ENCODE measurements at places on chromosomes 5 and 9.

GRCh38 chr5:97224112-97224750 lies 41.2 kb upstream of the RIOK2 start:
- DNase-seq = no peak

DNA sequence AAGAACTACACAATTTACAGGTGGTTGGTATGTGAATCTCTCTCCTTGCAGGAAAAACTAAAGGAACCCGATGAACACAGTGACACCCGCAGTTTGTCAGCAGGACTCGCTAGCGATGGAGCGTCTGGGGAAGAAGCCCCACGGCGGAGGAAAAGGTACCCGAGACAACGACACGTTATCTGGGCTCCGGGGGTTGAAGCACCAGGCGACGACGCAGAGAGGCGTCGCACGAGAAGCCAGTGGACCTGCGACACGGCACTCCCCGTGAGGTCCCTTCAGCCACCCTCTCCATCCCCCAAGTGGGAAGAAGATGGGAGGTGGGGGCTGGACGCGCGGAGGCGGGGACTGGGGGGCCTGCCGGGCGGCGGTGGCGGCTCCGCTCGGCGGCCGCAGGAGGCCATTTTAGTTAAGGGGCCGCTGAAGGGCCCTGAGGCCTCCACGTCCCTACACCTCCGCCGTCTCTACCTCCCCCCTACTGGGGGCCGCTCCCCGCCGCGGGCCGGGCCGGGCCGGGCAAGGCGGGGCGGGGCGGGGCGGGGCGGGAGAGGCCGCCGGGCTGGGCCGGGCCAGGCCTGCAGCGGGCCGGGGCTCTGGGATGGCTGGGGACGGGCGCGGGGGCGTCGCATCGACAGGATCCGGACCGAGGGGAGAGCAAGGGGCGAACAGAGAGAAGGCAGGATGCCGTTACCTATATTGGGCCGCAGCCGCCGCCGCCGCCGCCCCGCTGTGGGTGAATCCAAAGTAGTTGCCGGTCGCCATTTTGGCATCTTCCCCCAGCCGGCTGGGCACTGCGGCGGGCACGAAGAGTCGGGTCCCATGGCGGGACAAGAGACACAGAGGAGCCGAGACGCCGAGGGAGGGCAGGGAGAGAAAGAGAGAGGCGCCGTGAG lies 754 bp downstream of the ZFR start:
- DNase-seq = peak; percentile 72

GRCh38 chr9:13721481-13722235 lies 442.2 kb upstream of the MPDZ start:
- DNase-seq = no peak

- no peak for DNase-seq
These were observed 42.5 kb upstream of the ALDH1A1 start for GRCh38 chr9:72995131-72996024.

- DNase-seq = no peak
These were observed 10.7 kb upstream of the SPARC start for GRCh38 chr5:151697452-151697851.

GRCh38 chr9:68697851-68698250 lies 7.2 kb upstream of the PIP5K1B start:
- no peak for DNase-seq

DNA sequence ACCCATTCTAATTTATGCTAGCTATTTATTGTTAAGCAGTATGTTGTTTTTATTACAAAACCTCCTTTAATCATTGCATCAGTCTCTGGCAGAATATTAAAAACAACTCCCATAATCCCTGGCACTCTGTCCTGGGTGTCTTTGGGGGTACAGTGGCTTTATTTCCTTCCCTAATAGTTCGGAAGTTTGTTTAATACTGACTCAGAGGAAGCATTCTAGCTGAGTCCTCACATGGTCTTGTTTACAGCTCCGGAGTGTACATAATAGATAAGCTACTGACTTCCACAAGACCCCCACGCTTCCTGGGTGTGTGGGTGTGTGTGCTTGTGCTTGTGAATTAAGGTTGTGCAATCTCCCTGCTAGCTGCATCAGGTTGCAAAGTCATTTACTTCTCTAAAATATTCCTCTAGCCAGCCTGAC lies 149.8 kb upstream of the CDKN2B start:
- DNase-seq = peak; percentile 15

- DNase-seq = no peak
These were observed 233.0 kb upstream of the SGCD start for GRCh38 chr5:156094001-156094400.

- DNase-seq = no peak
These were observed 49.4 kb upstream of the PAPPA start for GRCh38 chr9:116103976-116104820.

GRCh38 chr5:125032286-125032685 lies 285.8 kb upstream of the ZNF608 start:
- no peak for DNase-seq

- no peak for DNase-seq
These were observed 91.7 kb upstream of the SHB start for GRCh38 chr9:38160613-38161215.

DNA sequence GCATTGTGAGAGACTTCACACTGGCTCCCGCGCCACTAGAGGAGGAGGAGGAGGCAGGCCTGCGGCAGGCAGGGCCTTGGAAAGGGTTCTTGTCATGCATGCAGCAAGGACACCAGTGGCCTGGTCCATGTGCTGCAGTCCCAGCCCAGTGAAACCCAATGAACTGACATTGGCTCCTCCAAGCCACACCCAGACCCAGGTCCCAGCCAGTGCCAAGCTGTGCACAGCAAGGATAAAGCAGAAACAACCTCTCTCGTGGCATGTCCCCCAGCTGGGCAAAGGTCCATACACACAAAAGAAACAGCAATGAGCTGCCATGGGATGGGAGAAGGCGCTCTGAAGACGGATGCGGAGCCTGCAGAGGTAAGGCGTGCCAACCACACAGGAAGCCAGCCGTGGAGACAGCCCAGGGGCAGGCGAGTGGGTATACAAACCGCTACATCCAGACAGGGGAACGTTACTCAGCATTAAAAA lies 89.2 kb downstream of the SEMA4D start:
- peak; percentile 80 for DNase-seq

DNA sequence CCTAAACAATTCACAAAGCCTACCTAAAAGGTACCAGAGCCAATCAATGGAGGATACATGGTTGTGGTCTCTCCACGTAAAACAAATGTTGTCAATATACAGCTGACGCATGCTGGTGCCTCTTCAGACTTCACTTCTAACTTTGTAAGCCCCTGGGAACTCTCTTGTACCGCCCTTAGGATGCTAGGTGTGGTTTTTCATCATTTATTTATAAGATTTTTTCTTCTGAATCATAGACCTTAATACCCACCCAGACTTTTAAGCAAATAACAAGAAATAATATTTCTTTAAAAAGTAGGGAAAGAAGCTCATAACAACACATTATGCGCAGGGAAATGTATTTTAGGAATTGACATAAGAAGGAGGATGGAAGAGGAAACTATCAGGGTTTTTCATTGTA lies 33.0 kb downstream of the SSBP2 start:
- DNase-seq = no peak

- DNase-seq = no peak
These were observed 12.8 kb downstream of the BTNL9 start for GRCh38 chr5:181052672-181053487.

GRCh38 chr9:93262537-93263310 lies 78.8 kb downstream of the WNK2 start:
- DNase-seq = no peak

DNA sequence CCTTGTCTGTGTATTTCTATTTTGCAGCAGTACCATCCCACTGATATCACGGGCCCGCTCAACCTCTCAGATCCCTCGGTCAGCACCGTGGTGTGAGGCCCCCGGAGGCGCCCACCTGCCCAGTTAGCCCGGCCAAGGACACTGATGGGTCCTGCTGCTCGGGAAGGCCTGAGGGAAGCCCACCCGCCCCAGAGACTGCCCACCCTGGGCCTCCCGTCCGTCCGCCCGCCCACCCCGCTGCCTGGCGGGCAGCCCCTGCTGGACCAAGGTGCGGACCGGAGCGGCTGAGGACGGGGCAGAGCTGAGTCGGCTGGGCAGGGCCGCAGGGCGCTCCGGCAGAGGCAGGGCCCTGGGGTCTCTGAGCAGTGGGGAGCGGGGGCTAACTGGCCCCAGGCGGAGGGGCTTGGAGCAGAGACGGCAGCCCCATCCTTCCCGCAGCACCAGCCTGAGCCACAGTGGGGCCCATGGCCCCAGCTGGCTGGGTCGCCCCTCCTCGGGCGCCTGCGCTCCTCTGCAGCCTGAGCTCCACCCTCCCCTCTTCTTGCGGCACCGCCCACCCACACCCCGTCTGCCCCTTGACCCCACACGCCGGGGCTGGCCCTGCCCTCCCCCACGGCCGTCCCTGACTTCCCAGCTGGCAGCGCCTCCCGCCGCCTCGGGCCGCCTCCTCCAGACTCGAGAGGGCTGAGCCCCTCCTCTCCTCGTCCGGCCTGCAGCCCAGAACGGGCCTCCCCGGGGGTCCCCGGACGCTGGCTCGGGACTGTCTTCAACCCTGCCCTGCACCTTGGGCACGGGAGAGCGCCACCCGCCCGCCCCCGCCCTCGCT lies 1.9 kb downstream of the LRRC26 start:
- DNase-seq = no peak

- DNase-seq = no peak
These were observed 6.1 kb downstream of the RUSC2 start for GRCh38 chr9:35495984-35496383.

DNA sequence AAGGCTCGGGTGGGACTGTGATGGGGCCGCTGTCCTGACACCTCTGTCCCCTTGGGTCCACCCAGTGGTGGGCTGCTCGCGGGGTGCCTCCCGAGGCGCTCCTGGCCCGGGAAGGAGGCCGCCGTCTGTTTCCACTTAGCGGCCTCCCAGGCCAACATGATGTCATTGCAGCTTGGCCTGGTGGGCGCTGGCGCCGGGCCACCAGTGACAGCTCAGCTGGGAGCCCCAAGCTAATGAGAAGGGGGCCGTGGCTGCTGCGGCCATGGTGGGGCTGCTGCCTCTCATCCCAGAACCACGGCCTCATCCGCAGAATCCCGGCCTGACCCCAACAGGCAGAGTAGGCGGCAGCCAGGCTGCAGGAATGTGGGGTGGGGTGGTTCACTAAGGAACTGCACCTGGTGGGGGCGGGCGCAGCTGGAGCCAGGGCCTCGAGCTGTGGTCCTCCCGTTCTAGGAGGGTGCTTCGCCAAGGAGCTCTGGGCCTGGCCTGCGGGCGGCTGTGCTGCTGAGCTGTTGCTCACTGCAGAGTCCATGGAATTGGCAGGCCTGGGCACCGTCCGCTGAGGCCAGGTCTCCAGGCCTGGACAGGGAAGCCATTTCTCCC lies 123.5 kb upstream of the COL5A1 start:
- no peak for DNase-seq

- DNase-seq = no peak
These were observed 49.5 kb upstream of the SARDH start for GRCh38 chr9:133787754-133788025.

DNA sequence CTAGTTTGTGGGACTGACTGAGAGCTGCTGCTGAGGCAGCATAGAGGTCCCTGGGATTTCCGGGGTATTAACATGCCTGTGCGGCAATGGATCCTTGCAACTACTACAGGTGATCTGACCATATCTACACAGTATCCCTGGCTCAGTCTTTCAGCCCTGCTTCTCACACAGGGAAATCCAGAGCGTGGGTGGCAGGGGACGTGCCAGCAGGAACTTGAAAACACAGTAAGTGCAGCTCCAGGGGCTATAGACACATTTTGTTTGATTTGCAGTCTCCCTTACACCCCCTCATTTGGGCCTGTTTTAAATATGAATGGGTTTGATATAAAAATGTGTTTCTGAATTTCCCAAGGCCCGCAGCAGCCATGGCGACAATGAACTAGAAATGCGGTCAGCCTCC lies 209.5 kb downstream of the DCP2 start:
- DNase-seq = no peak

DNA sequence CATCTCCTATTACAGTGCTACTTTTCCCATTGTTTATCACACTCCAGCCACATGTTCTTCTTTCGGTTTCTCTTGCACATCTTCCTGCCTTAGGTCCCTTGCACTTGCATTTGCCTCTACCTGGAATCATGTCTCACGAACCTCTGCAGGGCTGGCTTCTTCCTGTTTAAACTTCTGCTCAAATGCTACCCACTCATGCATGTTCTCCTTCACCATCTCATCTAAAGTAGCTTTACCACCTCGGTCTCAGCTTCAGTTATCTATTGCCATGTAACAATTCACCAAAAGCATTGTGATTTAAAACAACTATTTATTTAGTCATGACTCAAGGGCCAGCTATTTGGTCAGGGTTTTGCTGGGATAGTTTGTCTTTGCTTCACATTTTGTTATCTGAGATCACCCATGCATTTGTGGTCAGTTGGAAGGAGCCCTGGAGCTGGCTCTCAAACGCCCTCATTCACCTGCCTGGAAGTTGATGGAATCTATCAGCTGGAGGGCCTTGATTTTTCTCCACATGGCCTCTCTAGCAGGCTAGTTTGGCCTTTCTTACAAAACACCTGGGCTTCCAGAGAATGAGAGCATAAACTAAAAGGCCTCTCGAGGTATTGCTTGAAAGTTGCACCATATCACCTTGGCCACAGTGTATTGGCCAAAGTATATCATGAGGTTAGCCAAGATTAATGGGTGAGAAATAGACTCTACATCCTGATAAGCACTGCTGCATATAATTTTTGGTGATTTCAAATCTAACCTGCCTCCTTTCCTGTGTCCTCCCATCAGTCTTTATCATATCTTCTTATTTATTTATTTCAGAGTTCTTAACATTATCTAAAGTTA lies 21.4 kb downstream of the SPINK1 start:
- DNase-seq = no peak

DNA sequence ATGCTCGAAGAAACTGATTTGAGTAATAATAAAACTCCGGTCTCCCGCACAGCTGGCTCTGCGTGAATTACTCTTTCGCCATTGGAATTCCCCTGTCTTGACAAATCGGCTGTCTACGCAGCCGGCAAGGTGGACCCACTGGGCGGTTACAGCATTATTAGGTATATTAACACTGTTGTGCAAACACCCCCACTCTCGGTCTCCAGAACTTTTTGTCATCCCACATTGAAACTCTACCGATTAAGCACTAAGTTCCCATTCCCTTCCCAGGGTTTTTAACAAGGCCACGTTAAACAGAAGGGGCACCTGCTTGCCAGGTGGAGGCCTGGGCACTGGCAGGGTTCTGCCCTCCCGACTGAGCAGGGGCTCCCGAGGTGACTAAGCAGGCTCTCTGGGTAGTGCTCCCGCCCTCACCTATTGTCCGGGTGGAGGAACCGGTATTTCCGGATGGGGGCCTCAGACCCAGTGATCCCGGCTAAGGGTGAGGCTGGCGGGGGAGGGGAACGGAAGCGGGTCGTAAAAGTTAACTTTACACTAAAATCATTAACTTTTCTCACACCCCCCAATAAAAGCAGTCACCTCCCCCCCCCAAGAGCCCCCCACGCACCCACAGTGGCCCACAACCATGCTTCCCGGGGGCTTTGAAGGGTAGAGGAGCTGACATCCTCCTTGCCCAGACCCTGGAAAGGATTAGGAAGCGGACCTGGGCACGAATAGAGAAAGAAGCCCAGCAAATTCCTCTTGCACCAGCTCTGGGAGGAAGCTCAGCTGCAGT lies 53.5 kb upstream of the TJP2 start:
- no peak for DNase-seq

GRCh38 chr9:136567651-136568287 lies 21.9 kb upstream of the NOTCH1 start:
- no peak for DNase-seq
